Anterior cingulate cortex (tissue), 58 donors: ENCODE measurements at places on chromosomes 7 and 10.

DNA sequence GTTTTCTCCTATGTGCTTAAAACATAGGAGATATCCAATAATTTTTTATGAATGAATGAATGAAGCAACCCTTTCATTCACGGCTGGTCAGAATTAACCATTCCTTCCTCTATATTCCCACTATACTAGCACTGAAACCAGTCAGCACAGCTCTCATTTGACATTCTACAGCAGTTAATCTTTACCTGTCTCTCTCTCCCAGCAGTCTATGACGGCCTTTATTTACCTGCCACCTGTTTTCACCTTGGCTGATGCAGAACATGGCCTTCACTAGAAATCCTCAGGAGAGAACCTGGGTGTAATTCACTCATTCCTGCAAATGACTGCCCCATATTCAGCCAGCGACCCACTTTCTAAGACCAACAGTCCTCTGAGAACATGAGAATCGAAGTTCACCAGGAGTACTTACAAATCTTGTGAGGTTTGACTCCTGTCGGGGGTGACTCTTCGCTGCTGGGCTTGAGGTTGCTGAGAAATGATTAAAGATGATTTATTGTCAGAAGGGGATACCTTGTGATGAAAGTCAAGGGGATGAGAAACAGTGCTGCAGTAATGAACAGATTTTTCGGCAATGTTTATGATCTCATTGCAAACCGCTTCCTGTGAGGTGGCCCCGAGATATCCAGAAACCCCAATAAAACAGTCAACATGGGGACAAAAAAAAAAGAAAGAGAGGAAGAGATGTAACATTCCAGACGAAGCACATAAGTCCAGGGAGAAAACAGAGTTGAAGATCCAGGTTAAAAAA lies 30.9 kb upstream of the PDLIM1 start:
- no peak for DNase-seq

- no peak for DNase-seq
Measured at GRCh38 chr7:23691320-23691719, 11.3 kb downstream of the FAM221A start.

DNA sequence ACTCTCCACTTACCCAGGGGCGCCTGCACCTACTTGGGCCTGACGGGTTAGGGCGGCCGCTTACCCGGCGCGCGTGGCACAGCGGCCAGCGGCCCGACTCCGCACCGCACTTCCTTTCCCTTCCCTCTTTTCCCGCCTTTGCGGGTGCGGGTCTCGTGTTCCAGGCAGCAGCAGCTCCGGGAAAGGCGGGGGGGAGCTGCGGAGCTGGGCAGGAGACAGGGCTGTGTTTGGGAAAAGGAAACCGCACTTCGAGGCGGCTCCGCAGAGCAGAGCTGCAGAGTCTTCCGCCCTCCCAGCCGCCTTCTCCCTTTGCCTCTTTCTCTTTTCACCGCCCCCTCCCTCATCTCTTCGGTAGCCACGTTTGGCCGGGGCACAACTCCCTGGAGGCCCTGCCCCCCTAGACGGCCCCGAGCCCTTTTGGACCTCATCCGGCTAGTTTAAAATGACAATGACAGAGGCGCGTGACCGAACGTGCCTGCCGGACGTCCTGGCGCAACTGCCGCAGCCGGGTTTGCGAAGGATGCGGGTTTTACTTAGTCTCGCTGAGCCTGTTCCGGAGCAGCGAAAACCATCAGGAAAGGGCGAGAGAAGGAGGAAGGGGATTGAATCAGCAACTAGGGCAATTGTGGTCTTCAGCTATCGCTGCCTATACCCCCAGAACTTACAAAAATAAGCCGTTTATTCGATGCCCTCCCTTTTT lies 7.9 kb upstream of the PAX2 start:
- no peak for DNase-seq

GRCh38 chr7:33918438-33919143 lies 13.3 kb downstream of the BMPER start:
- DNase-seq: no peak

DNA sequence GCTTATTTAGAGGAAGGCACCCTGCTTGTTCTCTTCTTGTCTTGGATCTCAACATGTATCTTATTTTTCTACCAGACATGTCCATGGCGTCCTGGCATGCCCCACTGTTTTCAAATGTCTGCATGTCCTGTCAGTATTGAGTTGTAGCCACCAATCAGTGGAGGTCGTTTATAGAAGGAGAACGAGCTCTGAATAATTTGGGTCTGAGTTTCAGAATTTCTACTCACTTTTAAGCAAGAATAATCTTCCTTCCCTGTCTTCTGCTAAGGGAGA lies 2.9 kb upstream of the HOXA13 start:
- no peak for DNase-seq

- no peak for DNase-seq
Measured at GRCh38 chr10:9605231-9605630, 1412.4 kb upstream of the CELF2 start.

- DNase-seq: no peak
Measured at GRCh38 chr7:10724449-10724848, 249.2 kb upstream of the PHF14 start.

GRCh38 chr10:110378006-110378405 lies 73.3 kb upstream of the SMNDC1 start:
- DNase-seq: no peak

DNA sequence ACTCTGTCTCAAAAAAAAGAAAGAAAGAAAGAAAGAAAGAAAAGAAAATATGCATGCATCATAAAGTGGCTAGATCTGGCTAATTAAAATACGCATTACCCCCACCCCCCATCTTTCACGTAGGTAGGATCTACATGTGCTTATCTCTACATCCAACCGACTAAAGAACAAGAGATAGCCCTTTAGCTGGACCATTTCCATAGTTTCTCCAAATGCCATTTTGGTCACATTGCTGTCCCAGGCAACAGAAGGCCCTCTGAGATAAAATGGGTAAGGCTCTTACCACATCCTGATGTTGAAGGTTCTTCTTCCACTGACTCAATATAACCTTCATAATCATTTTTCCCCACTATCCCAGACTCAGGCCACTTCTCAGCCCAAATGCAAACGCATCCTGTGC lies 31.5 kb downstream of the PIK3AP1 start:
- DNase-seq: no peak

- DNase-seq: no peak
Measured at GRCh38 chr10:12925845-12926244, 75.7 kb downstream of the CCDC3 start.

GRCh38 chr10:130301021-130301892 lies 165.1 kb downstream of the GLRX3 start:
- no peak for DNase-seq

GRCh38 chr7:151140826-151141225 lies 26.7 kb downstream of the GBX1 start:
- DNase-seq: no peak

GRCh38 chr10:11154849-11155498 lies 137.3 kb downstream of the CELF2 start:
- no peak for DNase-seq

DNA sequence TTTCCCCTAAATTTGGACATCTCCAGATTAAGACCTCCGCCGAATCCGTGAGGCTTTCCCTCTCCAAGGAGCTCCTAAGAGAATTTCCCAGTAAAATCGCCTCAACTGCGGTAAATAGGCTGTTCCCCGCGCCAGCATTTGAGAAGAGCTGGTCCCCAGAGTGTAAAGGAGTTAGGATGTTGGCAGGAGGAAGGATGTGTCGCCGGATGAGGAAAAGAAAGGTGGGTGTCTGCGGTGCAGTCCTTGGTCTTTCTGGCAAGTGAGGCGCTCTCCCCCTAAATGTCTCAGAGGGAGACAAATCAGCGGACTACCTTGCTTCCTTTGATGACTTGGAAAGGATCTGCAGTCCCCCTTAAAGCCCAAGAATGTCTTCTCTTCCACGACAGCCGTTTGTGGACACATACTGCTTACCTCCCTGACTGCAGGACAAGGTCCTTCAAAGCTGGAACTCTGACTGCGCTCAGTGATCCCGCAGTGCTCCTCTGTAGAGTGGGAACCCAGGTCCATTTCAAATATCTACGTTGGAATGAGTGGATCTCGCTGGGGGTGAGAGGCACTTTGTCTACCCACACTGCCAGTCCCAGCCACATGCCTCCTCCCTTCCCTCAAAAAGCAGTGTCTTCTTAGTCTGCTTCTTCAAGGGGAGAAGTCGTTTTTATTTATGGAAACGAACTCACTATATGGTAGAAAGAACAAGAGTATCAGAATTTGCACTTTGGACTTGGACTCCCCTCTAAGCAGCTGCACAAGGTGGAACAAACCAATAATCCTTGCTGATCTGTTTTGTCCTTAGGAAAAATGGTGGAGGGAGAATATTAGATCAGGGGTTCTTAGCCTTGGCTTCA lies 1.1 kb upstream of the DLG5 start:
- DNase-seq: no peak

DNA sequence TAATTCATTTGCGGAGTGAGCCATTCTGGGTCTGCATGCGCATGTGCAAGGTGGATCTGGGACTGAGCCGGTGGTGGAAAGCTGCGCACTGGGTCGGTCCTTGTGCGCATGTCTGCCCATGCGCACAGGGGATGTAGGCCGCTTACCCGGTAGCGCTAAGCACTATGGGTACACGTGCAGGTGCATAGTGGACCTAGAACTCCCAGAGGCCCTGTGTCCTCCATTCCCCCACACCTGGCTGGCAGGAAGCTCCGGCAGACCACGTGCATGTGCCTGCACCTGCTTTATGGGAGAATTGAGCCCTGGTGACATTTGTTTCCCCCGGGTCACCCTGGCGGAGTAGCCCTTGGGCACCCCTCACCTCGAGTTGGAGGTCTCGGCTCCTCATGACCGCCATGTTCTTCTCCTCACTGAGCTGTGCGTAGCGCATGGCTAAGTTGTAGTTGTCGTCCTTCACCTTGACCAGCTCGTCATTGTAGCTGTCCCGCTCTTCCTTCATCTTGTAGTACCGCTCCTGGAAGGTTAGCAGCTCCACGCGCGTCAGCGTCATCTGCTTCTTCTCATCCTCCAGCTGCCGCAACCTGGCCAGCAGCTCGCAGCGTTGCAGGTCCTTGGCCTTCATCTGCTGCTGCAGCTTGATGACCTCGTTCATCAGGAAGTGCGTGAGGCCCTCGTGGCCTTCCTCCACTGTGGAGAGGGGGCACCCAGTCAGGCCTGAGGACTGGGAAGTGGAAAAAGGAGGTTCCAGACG lies 99.6 kb downstream of the CARD11 start:
- no peak for DNase-seq

GRCh38 chr10:119341459-119342301 lies 134.3 kb downstream of the GRK5 start:
- no peak for DNase-seq

DNA sequence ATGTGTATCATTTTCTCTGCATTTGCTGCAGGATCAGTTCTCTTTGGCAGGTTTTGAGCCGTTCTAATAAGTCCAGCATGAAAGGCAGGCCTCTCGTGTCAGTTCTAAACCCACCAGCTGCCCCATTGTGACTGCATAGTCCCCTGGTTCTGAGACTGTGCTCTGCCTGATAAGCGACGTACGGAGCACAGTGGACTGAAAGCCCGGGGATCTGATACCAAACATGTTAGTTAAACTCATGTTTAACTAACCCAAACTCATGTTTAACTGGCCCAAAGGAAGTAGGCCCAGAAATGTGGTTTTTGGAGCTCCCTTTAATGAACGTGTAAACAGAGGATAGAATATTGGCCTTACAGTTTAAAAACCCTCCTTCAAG lies 98.0 kb upstream of the PDCD4 start:
- no peak for DNase-seq

DNA sequence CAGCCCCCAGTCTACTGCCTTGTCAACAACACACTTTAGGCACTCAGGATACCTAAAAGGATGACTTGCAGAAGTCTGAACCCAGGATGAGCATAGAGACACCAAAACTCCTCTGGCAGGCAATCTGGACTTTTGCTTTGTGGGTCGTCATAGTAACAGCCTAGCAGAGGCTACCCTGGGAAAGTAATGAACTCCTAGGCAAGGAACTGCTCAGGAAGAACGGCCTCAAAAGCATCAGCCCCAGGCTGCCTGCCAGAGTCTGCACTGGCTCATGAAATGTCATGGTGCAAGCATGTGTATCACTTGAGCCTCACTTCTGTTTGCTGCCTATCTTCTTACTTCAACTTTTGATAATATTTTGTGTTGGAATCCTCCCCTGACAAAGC lies 715.1 kb downstream of the GRID1 start:
- DNase-seq: no peak

- DNase-seq: no peak
Measured at GRCh38 chr7:6274743-6275142, 2.3 kb upstream of the CYTH3 start.

GRCh38 chr10:61128196-61128595 lies 184.2 kb upstream of the RHOBTB1 start:
- no peak for DNase-seq

- DNase-seq: peak; percentile 72
Measured at GRCh38 chr7:132066761-132067171, 509.5 kb downstream of the PLXNA4 start.

GRCh38 chr10:89869180-89869579 lies 167.8 kb downstream of the KIF20B start:
- DNase-seq: no peak

DNA sequence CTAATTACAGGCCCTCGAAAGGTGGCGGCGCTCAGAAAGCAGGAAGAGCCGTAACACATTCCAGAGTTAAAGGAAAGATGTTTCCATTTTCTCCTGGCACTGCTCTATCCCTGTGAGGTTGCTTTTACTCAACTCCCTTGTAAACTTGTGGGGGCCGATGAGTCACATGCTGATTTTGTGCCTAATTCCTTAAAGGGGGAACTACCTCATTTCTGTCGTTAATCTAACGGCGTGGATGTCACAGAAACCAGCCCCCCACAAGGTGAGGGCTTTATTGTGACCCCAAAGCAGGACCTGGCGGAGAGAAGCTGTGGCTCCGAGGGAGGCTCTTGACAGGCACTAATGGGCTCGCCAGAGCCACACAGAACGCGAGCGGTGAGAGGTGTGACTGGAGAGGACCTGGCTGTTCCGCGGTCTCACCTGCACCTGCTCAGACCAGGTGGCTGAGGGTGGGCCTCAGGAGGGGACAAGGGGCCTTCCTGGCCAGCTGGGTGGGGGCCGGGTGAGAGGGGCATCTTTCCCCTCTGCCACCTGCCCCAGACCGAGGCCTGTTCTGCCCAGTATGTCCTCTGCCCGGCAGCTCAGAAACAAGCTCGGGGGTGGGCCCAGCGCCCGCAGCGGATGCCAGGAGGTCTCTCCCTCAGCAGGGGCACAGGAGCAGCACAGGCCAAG lies 50.9 kb downstream of the CALML3 start:
- no peak for DNase-seq

DNA sequence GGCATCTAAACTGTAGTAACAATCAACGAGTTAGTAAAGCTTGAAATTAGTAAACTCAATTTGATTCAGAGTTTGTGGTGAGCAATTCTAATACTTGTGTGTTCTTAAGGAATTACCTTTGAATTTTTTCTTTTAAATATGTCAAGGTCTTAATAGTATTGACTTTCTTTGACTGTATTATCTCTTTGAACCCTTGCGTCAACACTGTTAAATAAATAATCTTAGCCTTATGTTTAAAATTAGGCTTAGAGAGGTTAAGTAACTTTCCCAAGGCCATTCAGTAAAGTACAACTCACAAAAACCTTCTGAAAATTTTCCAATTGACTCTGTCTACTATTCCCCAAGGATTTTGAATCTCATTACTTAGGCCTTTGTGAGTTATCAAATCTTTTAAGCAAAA lies 716.4 kb downstream of the NRG3 start:
- DNase-seq: no peak
